ENCODE measurements at places on chromosomes 11 and 22. TPM values are rescaled to one million over a fixed set of nuclear protein-coding genes. Genes with fewer than 3 reads are reported as not detected.

The FDXACB1 gene
- total RNA-seq, result 3.2 TPM

The TRIM51 gene
- total RNA-seq, result not detected

The TRIM6 gene
- total RNA-seq, result 5.1 TPM

The OVOL1 gene
- total RNA-seq, result not detected

The CSNK1E gene
- 191 TPM for total RNA-seq

The PKP3 gene
- total RNA-seq, result 0.56 TPM

The USP2 gene
- total RNA-seq, result 0.33 TPM

The C22orf42 gene
- not detected for total RNA-seq

The DTX4 gene
- total RNA-seq, result 3.8 TPM

The GRIK4 gene
- under 0.01 TPM for total RNA-seq

The SCGB1D1 gene
- total RNA-seq, result not detected

The OR51B4 gene
- total RNA-seq, result 0.20 TPM

The OTOG gene
- not detected for total RNA-seq

The RASGRP2 gene
- 0.50 TPM for total RNA-seq

The HBG2 gene
- total RNA-seq, result not detected

The OLFML1 gene
- 3.4 TPM for total RNA-seq

The UBQLNL gene
- 0.23 TPM for total RNA-seq

The DNAJB13 gene
- total RNA-seq, result not detected

The HDAC10 gene
- 28.4 TPM for total RNA-seq

The RTN4RL2 gene
- total RNA-seq, result 0.13 TPM

The RAG2 gene
- not detected for total RNA-seq

The SSRP1 gene
- 49.5 TPM for total RNA-seq

The CRYAB gene
- 34.2 TPM for total RNA-seq

The FBLN1 gene
- 150 TPM for total RNA-seq

The KREMEN1 gene
- total RNA-seq, result 6.5 TPM

The ADM2 gene
- 3.5 TPM for total RNA-seq

The CSNK2A3 gene
- 1.7 TPM for total RNA-seq

The CATSPER1 gene
- total RNA-seq, result not detected

The CASP5 gene
- total RNA-seq, result not detected

The SSTR3 gene
- total RNA-seq, result not detected

The OR4A16 gene
- total RNA-seq, result not detected

The OR2AT4 gene
- not detected for total RNA-seq

The TMA7B gene
- total RNA-seq, result not detected

The SCN2B gene
- total RNA-seq, result 0.03 TPM

The ZBTB16 gene
- under 0.01 TPM for total RNA-seq

The OR51E1 gene
- total RNA-seq, result not detected

The DEUP1 gene
- total RNA-seq, result not detected

Measured in smooth muscle cell of the pulmonary artery (primary cell).